SHP77 (cell line): ENCODE measurements at places on chromosomes 16 and 17.

GRCh38 chr17:4998027-4998731 is 429 bp downstream of the KIF1C start:
- DNase-seq = no peak

DNA sequence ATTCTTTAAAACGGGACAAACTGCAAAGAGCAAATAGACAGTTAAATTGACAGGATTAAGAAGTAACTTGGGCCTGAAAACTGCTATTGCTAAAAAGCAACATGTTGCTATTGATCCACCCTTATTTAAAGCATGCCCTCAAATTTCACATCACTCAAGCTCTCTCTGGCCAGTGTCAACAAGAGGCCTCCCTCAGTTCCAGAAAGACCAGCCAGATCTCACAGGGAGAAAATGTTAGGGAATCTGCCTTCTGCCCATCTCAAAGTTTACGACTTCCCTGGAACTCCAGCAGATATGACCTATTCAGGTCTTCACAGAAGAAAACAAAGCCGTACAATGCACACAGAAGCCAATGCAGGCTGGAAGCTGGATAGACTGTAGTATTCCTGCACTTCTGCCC is 8.9 kb downstream of the CFAP20 start:
- DNase-seq = no peak

DNA sequence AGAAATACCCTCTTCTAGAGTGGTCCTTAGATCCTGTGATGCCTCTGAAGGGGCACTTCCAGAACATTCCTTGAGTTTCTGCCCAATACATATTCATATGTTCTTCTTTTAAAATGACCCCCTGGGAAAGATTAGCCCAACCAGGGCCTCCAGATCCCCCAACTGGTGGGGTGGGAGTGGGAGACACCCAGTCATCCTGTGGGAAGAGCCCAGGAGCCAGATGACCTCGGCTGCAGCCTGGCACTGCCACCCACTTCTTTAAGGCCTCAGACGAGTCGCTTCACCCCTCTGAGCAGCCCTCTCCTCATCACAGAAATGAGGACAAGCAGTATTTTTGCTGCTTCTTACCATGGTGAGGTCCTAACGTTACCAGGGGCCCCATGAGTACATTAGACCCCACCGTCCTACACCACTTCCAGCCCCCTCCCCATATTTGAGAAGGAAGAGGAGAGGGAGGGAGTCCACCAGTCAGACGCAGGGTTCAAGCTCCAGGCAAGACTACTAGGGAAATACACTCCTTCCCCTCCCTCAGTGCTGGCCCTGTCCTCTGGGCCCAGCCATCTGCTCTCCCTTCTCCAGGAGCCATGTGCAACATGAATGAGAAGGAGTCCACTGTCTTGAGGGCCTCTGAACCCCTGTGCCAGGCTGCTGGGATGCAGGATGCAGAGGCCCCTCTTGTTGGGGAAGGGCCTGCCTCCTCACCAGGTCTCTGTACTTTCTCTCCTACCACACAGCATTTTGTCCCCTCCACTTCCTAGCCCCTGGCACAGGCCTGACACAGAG is 11.8 kb downstream of the MPO start:
- DNase-seq = no peak

GRCh38 chr16:89210165-89210903 is 7.2 kb upstream of the ZNF778 start:
- DNase-seq = no peak

DNA sequence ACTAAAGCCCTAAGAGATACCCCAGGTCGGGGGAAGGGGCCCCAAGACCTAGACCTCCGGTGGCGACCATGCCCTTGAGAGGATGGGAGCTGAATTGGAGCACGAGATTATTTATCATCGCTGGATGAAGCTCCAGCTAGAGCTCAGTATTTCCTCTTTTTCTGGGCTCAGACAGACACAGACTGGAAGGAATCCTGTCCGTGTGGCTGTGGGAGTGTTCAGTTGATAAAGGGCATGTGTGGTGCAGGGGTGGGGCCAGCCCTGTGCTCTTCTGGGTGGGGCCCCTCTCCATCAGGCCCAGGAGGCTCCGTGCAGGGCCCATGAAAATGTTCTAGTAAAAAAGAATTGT is 6.3 kb upstream of the CBX4 start:
- no peak for DNase-seq

- no peak for DNase-seq
Measured at GRCh38 chr17:41419716-41420115, 4.7 kb downstream of the KRT37 start.

GRCh38 chr17:75941442-75941819 is 589 bp upstream of the FBF1 start:
- DNase-seq = no peak

GRCh38 chr17:73646409-73647300 is 2.4 kb upstream of the SDK2 start:
- no peak for DNase-seq

DNA sequence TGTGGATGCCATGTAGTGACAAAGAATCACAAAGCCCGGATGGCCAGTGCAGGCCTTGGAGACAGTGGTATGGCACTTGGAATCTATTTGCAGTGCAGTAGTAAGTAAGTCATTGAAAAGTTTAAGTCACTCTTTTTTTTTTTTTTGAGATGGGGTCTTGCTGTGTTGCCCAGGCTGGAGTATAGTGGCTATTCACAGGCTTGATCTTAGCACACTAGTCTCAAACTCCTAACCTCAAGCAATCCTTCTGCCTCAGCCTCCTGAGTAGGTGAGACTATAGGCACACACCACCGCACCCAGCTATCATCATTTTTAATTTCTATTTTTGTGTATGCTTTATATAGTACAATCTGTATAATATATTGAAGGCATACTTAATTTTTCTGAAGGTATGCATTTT is 4.3 kb upstream of the PLSCR3 start:
- DNase-seq = no peak
